ENCODE measurements at places on chromosomes 7 and 10. TPM values are rescaled to one million over a fixed set of nuclear protein-coding genes. Genes with fewer than 3 reads are reported as not detected.
A peak's percentile ranks its signal among the peaks of the same experiment; 100 is the strongest.

Gene PLAU
- 64.7 TPM for total RNA-seq

Gene GPC2
- total RNA-seq: 1.2 TPM

Gene LRRC4
- total RNA-seq: 6.5 TPM

Gene COL28A1
- 0.22 TPM for total RNA-seq

Gene NXPH1
- not detected for total RNA-seq

- no peak for DNase-seq
Measured at GRCh38 chr7:12315049-12315448, 88.6 kb downstream of the VWDE start.

- no peak for DNase-seq
Measured at GRCh38 chr7:2670720-2671391, 17.1 kb upstream of the AMZ1 start.

GRCh38 chr7:43929529-43930457, 3.6 kb downstream of the UBE2D4 start:
- peak; percentile 69 for DNase-seq

GRCh38 chr10:129057856-129058663, 409.0 kb upstream of the MGMT start:
- DNase-seq: no peak

GRCh38 chr7:85508642-85509410, 322.0 kb upstream of the SEMA3D start:
- DNase-seq: no peak

DNA sequence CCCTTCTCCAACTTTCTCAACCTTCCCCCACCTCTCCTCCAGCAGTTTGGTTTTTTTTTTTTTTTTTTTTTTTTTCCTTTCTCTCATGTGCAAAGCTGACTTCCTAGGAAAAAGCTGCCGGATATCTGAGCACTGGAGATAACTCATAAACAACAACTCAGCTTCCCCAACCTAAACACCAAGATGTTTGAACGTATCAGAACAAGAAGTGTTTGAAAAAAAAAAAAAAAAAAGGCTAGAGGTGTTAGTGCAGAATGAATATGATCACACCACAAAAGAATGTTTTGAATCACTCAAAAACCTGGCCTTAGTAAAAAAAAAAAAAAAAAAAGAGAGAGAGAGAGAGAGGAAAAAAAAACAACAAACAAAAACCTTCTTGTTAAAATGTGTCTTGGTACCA, 11.2 kb downstream of the GATA3 start:
- no peak for DNase-seq

GRCh38 chr7:71198887-71199286, 66.9 kb downstream of the GALNT17 start:
- no peak for DNase-seq

DNA sequence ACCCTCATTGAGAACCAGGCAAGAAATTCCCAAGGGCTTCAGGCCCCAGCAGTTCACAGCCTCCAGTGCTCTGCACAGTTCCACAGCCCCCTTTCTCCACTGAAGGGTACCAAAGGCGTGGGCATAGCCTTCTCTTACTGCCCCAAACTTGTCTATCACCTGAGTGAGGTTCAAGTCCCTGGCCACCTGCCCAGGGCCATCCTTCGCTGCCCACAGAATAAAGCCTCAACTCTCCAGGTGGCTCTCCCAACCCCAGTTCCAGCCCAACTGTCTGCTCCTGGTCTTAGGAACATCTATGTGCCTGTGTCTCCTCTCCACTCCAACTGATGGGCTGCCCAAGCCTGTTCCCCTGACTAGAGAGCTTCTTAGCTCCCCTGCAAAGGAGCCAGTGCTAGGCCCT, 79.1 kb downstream of the FAM53B start:
- DNase-seq: no peak

DNA sequence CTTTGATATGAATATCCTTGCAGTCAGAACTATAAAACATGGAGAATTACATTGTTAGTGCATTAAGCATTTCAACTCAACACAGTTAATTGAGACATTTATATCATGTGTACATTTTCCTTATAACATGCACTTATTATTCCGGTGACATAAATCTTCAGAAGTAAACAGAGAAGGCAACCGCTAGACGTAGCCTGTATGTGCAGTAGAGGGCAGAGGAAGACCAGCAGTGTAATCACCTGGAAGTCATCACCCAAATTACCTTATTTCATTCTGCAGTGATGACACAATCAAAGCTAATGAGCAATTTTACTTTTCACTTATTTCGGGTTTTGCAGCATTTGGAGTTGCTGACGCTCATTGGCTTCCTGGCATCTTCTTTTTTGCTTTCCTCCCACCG, 394.6 kb downstream of the SDK1 start:
- DNase-seq: no peak

GRCh38 chr10:104367904-104368303, 14.3 kb downstream of the CFAP58 start:
- no peak for DNase-seq

DNA sequence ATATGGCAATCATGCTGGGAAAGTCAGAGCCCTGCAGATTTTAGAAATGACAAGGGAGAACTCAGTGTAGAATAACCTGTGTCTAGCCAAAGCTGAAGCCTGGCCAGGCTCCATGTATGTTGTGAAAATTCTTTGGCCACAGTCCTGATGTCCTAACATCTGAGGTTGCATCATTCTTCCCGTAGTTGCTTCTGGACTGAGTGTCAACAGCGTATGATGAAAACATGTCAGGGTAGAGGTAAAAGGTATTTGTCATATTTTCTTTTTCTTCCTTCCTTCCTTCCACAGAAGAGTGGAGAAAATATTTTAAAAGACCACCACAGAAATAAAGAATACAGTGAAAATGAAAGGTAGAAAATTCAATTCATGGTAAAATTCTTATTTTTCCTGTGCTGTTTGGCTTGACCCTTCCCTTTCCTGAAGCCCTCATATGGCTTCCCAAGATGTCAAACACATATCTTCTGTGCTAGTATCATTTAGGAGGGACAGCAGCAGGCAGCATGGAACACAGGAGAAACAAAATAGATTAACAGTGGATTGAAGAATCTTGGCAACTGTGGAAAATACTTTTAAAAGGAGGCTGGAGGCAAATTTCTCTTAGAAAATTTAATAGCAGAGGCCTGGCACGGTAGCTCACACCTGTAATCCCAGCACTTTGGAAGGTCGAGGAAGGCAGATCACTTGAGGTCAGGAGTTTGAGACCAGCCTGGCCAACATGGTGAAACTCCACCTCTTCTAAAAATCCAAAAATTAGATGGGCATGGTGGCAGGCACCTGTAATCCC, 18.9 kb upstream of the NRBF2 start:
- DNase-seq: peak; percentile 67

DNA sequence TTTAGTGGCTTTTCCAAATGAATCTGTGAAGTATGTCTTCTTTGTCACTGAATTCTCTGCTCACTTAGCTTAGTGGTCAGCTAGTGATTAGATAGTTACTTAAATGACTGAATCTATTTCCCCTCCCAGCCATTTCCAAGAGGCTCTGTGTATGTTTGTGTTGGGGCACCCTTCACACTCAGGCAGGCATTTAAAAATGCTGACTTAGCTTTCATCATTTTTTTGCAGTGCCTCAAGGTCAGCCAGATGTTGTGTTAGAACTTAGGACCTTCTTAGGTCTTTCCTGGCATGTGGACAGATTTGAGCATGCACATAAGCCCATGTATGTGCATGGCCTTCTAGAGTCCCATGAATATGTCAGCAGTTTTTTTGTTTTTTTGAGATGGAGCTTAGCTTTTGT, 25.4 kb upstream of the HHEX start:
- no peak for DNase-seq

Data from mesenteric fat pad (tissue), 1 donor.